HS-27A (cell line): ENCODE measurements at places on chromosomes 5 and 9.

DNA sequence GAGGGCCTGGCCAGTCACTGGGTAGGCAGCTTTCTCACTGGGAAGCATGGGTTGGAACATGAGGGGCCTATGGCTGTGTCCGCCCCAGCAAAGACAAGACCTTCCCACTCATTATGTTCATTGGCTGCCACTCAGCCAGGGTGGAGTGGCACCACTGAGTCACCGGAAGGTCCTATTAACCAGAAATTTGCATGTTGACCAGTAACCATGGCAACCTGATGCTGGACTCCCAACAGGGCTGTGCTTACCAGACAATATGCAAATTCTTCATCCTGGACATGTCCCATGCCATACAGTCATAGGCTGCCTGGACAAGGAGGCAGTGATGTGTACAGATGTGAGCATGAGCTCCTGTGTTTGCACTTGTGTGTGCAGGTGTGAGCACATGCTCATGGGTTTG is 66.7 kb downstream of the PSD2 start:
- DNase-seq = no peak

DNA sequence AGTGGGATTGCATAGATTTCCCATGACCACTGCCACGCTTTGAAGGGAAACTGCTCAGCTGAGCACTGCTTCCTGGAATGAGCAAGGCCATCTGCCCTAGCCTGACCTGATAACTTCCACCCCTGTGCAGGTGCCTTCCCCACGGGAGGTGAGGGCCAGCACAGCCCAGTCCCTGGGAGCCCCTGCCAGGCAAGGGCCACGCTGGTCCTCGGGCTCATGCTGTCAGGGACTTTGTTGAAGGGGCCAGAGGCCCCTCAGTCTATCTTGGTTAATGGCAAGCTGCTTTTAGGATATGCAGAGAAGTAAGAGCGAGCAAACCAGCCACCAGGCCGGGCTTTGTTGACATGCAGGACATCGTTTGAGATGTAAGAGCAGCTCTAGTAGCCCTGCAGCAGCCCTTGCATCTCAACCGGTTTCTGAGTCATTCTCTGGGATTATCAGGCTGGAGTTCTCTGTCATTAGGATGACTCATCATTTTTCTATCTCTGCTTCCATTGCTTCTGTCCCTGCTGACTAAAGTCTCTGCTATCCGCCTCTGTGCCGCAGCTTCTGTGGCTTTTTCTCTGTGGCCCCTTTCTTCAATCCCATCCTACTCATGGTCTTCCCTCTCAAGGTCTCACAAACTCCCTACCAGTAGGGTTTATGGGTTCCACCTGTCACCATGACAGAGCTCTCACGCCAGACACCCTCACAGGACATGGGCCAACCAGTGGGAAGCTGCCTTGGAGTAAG is 30.6 kb upstream of the IQGAP2 start:
- DNase-seq = peak; percentile 35

DNA sequence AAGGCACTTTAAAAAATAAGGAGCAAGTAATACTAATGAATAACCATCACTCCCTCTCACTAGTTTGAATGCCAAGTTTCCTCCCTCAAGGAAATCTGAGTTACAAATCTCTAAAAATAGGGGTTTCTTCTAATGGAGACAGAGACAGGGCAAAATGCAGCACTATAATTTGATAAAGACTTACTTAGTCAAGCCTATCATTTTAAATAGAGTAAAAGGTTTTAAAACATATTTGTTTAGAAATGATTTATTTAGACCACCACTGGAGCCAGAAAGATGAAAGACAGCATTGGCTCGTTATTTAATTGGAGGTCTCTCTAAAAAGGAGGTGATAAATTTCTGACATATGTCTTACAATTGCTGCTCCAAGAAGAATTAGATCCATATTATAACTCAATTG is 228.7 kb downstream of the TLE1 start:
- DNase-seq = no peak

GRCh38 chr5:108818613-108819272 is 71.0 kb downstream of the FER start:
- no peak for DNase-seq

- DNase-seq = no peak
Measured at GRCh38 chr5:175652741-175653663, 4.9 kb upstream of the HRH2 start.

DNA sequence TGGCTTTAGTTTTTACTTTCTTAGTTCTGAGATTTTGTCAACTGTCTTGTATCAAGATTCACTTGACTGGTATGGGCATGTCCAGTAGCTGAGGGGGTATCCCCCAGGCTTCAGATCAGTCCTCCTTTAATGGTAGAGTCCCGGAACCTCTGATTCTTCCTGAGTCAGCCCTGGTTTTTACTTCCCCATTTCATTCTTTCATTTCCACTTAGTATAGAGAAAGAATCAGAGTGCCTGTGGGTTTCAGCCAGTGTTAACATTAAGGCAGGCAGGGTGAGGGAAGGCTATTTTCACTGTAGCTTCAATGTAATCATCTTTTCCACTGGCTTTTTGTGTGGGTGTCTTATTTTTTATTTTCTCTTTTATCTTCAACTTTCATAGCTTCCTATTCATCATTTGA is 8.3 kb upstream of the COMMD10 start:
- DNase-seq = no peak

- no peak for DNase-seq
Measured at GRCh38 chr5:157303667-157304327, 37.9 kb downstream of the CYFIP2 start.

- DNase-seq = no peak
Measured at GRCh38 chr5:38556088-38556598, 303 bp downstream of the LIFR start.

DNA sequence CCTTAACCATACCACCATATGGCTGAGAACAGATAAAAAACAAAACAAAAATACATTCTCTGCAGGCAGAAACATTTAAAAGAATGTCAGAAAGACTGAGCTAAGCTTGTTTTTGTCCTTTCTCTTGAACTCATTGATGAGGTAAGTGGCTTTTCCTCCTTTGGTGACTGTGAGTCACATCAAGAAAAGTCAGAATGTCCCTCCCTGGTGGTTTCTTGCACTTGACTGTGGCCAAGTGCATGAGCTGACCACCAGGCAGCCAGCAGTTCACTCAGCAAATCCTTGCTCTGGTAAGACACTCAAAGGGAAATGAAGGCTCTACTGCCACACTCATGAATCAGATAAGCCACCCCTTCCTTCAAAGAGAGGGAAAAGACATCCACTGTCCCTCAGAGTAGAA is 970.9 kb downstream of the TAF11L14 start:
- no peak for DNase-seq

DNA sequence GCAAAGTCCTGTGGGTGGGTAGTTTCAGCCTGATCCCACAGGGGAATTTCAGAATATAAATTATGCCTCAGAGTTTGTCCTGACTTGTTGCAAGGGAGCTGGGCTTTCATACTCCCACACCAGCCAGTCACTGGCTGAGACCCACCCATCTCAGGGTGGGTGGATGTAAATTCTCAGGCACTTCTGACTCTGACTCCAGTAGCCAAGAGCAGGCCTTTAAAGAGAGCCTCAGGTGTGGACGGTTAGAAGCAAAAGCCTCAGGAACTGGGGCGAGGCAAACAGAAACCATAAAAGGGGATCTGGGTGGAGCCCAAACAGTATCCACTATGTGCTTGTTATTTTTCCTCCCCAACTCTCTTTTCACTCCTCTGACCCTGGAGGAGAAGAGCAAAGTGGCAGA is 28.6 kb upstream of the FBXW11 start:
- DNase-seq = no peak

- peak; percentile 62 for DNase-seq
Measured at GRCh38 chr9:110069326-110070248, 138.4 kb downstream of the C9orf152 start.

DNA sequence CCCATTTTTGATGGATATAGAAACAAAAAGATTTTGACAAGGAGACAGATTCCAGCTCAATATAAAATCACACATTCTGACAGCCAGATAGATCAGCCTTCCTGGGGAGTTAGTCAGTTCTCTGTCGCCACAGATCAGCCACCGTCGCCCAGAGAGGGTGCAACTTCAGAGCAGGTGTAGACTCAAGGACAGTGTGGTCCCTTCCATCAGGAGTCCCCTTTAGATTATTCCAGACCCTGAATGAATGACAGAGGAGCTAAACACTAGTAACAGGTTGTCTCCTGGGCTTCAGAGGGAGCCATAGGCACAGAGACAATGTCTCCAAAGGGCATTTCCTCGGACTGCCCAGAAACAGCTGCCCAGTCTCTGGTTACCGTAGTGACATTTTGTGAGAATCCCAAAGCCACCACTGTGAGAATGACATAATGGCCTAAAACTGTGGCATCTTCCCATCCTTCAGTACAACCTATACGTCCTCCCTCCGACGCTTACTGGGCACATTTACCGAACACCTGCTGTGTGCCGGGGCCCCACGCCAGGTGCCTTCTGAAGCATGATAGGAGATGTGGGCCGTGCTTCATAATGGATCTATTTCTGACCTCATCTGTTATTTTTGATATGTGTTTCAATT is 47.4 kb upstream of the SLC2A8 start:
- no peak for DNase-seq

- DNase-seq = no peak
Measured at GRCh38 chr5:111383288-111383970, 128.9 kb downstream of the STARD4 start.

DNA sequence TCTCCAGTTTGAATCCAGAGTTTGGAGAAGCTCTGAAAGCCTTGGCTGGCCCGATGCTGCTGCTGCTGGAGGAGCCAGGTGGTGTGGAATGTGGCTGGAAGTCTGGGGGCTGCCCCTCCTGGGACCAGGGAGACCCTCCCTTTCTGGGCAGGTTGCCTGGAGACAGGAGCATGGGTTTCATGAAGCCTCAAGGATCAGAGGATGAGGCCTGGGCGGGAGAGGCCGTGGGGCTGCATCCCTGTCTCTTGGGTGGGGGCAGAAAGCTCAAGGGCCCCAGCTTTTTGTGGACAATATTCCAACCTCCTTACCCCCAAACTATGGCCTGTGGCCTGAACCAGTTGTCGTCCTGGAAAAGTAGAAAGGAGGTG is 10.1 kb downstream of the FGF18 start:
- no peak for DNase-seq

- no peak for DNase-seq
Measured at GRCh38 chr5:73501406-73501805, 3.2 kb downstream of the BTF3 start.

DNA sequence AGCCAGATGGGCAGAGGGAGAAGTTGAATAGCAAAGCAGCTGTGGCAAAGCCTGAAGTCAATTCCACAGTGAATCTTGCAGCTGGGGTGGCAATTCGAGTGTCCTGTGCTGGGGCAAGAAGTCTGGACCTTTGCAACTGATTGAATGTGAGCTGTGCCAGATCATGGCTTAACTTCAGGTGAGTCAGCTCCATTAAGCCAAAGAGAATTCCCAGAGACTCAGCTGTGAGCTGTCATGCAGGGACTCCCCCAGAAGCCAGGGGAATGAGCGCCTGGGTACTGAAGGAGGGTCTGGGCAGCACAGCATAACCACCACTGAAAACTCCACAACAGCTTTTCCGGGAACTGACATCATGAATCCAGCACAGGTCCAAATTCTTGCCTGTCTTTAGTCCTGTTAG is 153.5 kb upstream of the TRPC7 start:
- DNase-seq = no peak

- no peak for DNase-seq
Measured at GRCh38 chr5:144100702-144101101, 69.8 kb downstream of the YIPF5 start.

GRCh38 chr9:137192859-137193258 is 4.4 kb downstream of the SSNA1 start:
- no peak for DNase-seq

- no peak for DNase-seq
Measured at GRCh38 chr9:123973590-123974223, 37.9 kb upstream of the LHX2 start.

- no peak for DNase-seq
Measured at GRCh38 chr9:18526685-18527084, 52.7 kb downstream of the ADAMTSL1 start.

GRCh38 chr5:72107131-72107900 is at the start of gene MAP1B:
Gene MAP1B, plus strand, starts transcription at chr5:72107475. Its CDS starts 57 bp downstream, at chr5:72107532.
- no peak for DNase-seq

DNA sequence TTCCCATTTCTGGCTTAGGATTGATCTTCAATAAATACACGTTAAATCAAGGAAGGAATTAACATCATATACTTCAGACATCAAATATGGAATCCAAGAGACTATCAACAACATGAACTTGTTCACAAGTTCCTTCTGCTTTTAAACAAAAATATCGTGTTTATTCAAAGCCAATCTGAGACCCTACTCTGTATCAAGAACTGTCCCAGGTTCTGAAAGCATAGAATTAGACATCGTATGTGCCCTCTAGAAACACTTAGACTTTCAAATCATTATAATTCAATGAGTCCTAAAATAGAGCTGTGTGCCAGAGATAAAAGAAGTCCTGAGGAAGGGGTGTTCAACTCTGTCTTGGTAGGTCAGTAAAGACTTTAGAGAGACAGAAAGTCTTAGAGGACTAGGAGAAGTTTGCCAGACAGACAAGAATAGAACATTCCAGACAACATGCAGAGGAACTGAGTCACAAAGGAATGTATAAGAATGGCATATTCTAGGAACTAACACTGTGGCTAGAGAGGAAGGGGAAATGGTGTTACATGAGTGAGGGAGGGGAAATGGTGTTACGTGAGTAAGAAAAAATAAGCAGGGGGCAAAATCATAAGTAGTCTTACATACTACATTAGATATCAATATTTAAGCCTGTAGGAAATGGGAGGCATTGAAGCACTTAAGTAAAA is 2.9 kb downstream of the TPD52L3 start:
- DNase-seq = no peak

- DNase-seq = no peak
Measured at GRCh38 chr9:126365780-126366179, 39.2 kb downstream of the MVB12B start.

DNA sequence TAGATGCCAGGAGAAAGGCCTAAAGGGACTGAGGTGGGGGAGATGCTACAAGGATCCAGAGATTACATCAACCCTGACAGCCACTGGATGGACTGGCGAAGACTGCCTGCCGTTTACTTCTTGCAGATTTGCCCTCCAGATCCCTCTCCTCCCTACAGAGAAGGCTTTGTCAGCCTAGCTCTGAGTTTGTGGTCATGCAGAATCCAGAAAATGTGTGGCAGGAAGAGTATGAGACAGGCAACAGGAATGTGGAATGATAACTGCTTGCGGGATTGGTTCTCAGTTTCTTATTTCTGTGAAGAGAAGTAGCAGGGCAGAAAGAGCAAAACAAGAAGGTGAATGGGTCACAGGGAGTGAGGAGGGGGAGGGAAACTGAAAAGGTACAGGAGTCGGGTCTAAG is 129.6 kb downstream of the TLE1 start:
- peak; percentile 81 for DNase-seq

DNA sequence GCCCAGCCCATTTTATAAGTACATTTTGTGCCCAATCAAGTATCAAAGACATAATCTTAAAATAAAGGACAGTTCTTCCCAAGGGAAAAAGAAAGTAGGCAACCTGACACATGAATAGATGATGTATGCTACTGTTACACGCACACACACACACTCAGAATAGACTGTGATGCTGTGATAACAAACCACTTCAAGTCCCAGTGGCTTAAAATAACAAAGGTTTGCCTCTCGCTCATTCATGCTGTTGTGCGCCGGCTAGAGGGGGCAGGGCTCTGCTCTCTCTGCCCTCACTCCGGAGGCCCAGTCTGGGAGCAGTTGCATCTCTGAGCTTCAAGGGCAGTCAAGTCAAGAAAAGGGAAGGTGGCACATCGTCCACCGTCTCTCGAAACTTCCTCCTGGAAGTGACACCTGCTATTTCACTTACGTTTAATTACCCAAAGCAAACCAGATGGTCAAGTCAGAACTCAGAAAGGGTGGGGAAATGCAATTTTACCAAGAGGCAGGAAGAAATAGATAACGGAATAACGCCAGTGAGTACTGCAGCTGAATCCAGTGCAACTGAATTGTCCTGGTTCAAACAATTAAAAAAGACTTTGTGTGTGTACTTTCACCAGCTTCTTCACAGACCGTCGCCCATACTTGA is 43.3 kb downstream of the ANKRD33B start:
- DNase-seq = no peak
